Nucleus accumbens (tissue), 56 donors: ENCODE measurements at places on chromosomes 4 and X.

DNA sequence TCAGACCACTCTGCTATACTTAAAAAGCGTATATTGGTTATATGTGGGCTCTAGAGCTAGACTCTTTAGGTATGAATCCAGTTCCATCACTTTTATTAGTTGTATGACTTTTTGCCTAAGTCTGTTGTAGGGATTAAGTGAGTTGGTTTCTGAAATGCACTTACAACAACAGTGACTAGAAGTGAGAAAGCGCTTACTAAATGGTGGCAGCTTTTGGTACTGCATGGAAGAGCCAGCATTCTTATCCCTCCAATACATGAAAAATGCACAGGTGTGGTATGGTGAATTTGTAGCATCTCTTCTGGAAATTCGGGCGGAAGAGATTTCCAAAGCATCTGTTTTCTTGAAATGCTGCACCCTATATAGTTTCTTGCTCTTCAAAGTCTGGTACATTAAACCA, 117.1 kb downstream of the SPANXA1 start:
- no peak for DNase-seq

GRCh38 chr4:37995981-37996775, 36.0 kb downstream of the PTTG2 start:
- no peak for DNase-seq

DNA sequence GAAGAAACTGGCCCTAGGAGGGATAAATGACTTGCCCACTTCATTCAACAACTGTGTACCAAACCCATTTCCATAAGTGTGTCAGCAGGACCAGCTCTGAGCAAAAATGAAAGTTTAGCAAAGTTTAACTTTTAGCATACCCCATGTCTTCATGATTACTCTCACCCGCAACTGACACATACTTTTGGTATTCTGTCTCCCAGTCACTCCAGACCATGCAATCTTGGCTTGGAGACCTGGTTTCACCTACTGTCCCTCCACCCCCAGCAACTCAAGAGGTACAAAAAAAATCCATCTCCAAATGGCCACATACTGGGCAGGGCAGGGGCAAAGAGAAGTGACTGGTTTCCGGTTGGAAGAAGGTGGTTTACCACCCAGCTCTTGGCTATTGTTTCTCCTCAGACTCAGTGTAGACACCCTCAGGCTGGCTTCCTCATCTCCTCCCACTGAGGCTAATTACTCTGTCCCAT, 79.8 kb downstream of the RLIM start:
- DNase-seq: no peak

DNA sequence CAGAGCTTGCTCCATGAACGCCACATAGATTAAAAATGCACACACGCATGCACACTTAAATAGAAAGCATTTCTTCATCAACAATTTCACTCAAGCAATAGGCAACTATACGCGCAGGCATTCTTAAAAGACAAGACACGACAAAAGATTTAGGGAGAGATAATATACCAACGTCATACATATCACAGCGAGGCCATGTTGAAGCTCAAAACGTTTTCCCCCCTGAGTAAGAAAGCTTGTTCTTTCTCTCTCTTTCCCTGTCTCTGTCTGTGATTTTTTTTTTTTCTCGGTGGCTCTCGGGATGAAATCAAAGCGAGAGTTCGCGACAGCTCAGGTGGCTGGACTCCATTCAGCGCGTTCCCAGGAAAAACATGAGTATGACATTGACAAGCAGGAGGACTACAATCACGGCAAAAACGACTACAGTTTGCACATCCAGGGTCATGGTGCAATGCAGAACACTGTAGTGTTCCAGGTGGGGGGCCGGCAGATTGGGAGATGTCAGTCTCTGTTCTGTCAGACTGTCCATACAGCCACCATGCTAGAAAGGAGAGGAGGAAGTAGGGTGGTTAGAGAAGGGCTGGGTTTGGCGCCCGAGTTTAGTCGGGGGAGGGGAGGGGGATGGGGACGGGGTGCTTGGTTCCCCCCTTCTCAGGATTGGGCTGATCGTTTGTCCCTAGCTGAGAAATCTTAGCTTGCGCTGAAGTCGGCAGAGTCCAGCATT, 30.7 kb downstream of the ARHGEF9 start:
- peak; percentile 15 for DNase-seq
